ENCODE measurements at places on chromosomes 2 and 18.

DNA sequence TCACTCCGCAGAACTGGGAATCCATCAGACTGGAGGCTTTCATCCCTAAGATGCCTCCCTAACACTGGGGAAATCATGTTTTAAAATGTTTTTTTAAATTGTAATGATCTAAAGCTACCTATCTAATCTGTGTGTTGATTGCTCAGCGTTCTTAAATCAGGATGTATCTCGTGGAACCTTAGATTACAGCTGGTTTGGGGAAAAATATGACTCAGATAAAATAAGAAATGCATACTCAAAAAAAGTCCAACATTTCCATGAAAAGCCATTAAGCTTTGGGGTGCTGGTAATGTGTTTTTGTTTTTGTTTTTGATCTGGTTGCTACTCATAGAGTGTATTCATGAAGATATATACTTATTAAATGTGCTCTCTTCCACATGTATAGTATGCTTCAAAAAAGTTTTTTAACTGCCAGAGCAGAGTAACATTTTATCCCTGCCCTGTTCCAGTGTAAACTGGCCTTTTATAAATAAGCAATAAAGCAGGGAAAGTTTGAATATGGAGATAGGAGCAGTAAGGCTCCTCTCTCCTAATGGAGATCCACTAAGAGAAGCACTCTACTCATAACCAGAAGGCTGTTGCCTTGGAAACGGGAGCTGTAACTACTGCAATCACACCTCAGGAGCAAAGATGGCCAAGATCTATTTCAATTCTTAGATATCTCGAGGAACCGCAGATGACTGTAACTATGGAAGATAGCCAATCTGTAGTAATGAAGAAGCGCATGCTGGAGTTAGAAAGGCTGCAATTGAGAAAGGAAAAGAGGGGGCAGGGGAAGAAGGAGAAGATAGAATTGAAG is 41.6 kb downstream of the ANKRD44 start:
- no peak for DNase-seq

- no peak for DNase-seq
These were observed 13.2 kb downstream of the TSHZ1 start for GRCh38 chr18:75223687-75224347.

DNA sequence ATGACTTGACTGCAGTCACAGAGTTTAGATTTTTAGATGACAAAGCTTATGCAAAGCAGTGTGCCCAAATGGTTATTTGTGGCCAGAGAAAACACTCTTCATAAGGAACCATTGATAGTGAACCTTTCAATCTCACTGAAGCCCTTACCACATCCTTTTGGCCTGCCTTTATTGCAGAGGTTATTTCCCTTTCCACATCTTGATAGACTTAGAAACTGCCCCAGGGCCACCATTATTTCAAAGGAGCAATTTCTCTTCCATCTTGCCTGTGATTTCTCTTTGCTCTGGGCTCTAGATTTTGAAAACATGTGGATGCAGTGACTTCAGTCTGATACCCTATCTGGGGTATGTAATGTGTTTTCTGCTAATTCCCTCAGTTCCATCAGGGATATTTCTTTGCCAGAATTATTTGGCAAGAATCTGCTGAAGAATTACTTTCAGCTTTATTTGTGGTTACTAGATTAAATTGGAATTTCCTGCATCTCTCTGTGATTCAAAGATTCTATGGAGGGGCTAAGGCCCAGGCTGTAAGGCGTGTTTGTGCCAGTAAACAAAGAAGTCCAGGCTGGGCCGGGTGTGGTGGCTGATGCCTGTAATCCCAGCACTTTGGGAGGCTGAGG is 51.0 kb downstream of the MOGAT1 start:
- DNase-seq = no peak

- DNase-seq = no peak
These were observed 101.2 kb downstream of the UBR3 start for GRCh38 chr2:169928463-169928864.

DNA sequence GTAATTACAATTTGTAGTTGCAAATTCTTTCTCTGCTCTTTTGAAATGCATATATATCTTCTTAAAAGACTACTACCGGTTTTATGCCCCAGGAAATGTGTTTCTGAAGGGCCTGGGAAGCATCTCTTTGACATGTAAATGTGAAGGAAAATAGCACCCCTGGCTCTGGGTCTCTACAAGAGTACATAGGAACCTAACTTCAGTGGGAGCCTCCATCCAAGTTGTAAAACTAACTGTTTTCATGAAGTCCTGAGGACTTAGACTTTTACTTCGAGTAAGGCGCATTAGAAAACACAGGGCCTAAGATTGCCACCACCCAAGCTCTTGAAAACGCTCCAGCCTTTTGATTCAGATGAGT is 99.4 kb downstream of the CBLN2 start:
- no peak for DNase-seq

DNA sequence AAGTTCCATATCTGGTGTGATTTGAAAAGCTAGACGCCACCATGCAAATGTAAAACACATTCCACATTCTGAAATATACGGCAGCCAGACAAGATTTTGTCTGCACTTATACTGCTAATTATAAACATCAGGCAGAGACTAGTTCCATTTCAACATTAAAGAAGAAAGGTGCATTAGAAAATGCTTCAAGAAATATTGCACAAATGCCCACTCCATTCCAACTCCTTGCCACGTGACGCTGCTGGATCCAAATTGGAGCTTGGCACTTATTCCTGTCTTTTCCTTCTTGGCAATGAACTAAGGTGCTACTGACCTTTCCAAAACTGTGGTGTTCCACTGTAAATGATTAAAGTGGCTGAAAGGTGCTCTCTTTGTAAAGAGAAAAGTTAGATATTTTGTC is 6.3 kb downstream of the COL6A3 start:
- DNase-seq = no peak

DNA sequence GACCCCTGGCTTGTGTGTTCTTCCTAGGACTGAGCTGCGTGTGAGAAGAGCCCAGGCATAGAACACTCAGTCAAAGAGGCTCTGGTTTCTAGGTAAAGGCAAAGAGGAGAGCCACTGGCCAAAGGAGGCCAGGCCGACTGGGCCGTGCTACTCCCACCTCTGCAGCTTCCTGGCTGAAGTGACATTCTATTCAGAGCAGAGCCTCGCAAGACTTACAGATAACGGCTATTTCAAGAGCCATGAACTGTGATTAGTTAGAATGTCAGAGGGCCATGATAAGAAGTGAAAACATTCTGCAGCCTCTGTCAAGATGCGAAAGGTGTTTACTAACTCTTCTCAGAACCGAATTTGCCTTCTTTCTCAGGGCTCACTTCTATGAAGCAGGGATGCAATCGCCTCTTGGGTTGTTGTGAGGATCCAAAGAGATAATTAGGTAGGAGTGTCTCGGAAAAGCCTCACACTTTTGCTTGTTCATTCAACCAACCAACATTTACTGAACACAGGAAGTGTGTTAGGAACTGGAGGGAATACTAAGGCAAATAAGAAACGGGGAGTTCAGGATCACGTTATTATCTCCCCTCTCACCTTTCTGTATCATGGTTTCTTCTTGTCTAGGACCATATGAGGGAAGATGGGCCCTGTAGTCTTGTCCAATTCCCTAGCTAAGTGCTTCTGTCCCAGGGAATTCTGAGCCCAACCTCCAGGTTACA is 3.4 kb upstream of the DNAJC5G start:
- no peak for DNase-seq

GRCh38 chr2:222876947-222877346 is 16.1 kb downstream of the ACSL3 start:
- DNase-seq = no peak

DNA sequence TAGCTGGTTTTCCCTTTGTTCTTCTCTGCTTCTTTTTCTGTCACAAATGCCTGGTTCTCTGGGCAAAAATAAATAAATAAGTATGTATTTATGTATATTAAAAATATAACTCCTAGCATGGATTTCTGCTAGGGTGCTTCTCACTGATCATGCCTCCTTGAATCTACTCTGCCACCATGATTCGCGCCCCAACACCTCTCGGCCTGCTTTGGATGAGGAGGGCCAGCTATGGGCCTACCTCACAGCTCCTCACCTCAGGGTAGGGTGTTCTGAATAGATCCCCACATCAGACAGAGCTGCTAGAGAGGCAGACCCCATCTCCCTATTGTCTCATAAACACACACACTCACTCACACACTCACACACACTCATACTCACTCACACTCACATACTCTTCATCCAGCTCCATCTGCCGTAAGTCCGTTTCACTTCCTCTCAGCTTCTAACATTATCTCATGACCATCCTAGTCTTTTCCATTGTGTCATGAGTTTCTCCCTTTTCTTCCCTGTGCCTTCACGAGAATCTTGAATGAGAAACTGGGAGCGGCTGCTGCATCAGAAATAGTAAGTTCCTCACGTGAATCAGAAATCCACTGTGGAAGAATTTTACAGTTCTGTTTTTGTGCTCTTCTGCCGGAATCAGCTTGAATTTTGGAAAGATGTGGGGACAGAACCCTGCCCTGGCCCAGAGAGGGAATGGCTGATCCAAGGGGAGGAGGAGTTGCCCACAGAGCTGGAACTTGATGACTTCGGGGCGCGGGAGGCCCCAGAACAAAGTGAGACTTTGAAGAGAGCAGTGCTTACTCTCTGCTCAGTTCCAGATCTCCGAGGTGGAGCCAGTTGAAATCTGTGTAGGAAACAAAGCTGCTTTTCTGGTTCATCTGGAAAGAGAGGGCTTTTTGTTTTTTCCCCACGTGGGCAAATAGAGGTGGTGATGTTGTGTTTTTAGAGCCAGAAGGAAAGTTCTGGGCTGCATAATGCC is 20.9 kb downstream of the ANXA4 start:
- no peak for DNase-seq

DNA sequence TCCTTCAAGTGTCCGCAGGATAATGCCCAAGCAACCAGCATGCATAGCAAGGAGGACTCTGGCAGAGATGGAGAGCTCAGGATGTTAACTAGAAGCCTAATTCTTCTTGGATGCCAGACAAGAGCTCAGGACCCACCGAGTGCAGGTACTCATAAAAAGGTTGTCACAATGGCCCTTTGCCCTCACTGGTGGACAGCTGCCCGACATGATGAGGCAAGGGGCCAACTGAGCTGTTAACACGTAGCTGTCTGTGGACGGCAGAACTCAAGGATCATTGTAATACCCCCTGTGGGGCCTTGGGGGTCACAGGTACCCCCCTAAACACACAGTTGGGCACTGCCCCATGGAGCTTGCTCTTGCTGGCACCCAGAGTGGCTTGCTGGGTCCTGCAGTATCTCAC is 393.7 kb downstream of the PIK3C3 start:
- no peak for DNase-seq

Data from spleen (tissue), 13 donors.